ENCODE measurements at places on chromosomes 2 and 18.

- no peak for DNase-seq
Measured at GRCh38 chr2:197606180-197606579, 69.2 kb downstream of the RFTN2 start.

DNA sequence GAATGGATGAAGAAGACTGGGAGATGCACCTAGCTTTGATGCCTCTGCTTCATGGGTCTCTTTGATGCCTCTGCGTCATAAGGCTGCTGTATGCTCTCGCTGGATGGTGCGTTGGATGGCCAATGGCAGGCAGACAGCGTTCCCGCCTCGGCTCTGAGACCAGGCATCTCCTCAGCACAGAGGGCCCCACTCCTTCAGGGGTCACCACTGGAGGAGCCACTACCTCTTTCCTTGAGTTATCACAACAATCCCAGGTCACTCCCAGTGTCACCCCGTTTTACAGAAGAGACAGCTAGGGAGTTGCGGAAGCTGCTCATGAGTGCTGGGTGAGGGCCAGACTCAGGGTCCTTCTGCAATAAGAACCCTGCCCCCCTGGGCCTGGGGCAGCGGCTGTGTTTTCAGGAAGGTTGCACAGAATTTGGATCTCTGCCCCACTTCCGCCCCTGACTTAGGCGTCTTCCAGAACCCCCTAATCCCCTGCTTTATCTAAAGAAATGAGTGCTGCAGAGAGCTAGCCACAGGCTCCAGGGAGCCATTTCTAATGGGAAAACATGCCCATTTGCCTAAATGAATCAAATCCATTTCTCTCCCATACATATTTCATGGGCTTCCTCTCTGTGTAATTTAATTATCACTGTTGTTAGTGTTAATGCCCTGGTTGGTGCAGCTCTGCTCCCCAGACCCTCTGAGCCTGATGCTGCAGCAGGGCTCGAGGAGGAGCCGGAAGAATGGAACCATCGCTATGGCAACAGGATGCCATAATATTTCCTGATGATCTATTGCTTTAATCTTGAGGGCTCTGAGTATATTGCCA, 131.8 kb upstream of the HS6ST1 start:
- DNase-seq = no peak

- no peak for DNase-seq
Measured at GRCh38 chr2:150464270-150464669, 23.2 kb downstream of the RND3 start.

DNA sequence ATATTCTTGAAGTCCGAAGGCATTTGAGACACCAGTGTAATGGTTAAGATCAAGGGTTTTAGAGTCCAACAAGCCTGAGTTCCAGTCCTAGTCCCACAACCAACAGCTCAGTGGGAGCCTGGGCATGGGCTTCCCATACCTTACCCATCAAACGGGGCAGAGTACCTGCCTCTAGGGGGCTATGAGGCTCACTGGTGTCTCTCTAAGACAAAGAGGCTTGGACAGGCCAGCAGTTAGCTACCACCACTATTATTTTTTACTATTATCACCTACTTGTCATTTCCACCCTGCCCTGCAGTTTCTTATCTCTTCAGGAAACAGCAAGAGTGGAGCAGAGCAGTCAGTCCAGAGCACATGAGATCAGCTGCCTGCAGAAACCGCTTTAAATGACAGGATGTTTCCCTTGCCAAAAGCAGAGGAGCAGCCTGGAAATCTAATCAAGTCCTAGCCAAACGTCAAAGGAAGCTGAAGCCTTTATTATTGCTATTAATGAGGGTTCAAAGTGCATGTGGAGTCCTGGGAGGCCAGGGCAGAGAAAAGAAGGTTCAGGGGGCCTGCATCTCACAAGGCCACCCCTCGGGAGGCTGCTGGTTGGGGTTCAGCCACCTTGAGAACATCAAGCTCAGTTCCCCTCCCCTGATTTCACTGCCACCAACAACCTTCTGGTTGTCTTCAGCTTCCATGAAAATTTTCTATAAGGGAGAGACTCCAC, 66.6 kb downstream of the STPG4 start:
- DNase-seq = no peak

GRCh38 chr2:143175438-143175837, 46.2 kb downstream of the ARHGAP15 start:
- DNase-seq = no peak

DNA sequence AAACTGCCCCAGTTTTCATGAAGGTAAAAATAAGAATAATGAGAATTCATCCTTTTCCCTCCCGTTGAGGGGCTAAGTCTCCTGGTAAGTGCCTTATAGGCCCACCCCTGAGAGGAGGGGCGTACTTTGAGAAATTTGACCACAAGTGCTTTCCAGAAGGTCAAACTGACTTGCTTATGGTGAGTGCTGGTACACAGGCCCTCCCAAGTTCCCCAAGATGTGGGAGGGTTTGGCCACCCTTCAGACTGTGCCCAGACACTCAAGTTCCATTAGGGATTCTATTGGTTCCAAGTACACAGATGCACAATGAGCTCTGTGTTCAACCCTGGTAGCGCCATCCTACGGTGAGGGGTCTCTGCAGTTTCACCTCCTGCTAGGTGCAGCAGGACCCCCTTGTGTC, 205.1 kb downstream of the CTIF start:
- no peak for DNase-seq

GRCh38 chr18:59870623-59871130, 29.1 kb upstream of the PMAIP1 start:
- no peak for DNase-seq

GRCh38 chr2:108301558-108301957, 12.9 kb downstream of the SULT1C2 start:
- DNase-seq = no peak

- DNase-seq = no peak
Measured at GRCh38 chr18:4750393-4751346, 295.6 kb upstream of the DLGAP1 start.

DNA sequence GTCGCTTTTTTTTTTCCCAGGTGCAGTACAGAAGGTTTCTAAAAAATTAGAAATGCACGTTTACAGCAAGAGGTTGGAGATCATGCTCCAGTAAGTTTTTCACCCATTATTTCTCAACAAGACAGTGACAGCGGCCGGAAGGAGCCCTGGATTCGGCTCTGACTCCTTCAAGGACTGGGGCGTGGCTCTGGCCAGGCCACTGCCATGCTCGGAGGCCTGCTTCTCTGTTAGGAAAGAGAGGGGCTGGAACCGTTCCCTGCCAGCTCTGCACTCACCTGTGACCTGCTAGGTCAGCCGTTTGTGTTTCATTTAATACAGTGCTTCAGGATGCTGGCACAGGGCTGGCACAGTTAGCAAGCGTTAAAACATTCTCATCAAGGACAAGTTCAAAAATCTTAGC, 6.7 kb upstream of the IAH1 start:
- DNase-seq = no peak
